ENCODE measurements at places on chromosomes 7 and 10.

DNA sequence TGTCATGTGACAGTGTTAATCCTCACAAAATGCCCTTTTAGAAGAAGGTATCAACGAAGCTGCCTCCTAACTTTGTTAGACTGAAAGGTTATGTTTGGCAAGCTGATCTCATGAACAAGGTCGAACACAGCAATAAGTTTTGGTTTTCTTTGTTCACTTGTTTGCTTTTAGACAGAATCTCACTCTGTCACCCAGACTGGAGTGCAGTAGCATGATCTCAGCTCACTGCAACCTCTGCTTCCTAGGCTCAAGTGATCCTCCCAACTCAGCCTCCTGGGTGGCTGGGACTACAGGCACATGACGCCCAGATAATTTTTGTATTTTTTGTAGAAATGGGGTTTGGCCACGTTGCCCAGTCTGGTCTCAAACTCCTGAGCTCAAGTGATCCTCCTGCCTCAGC, 1.1 kb downstream of the STRA8 start:
- no peak for DNase-seq

- DNase-seq: no peak
These were observed 5.6 kb upstream of the LRRN3 start for GRCh38 chr7:111085356-111085755.

GRCh38 chr7:23594879-23595604, 2.1 kb upstream of the CCDC126 start:
- no peak for DNase-seq

DNA sequence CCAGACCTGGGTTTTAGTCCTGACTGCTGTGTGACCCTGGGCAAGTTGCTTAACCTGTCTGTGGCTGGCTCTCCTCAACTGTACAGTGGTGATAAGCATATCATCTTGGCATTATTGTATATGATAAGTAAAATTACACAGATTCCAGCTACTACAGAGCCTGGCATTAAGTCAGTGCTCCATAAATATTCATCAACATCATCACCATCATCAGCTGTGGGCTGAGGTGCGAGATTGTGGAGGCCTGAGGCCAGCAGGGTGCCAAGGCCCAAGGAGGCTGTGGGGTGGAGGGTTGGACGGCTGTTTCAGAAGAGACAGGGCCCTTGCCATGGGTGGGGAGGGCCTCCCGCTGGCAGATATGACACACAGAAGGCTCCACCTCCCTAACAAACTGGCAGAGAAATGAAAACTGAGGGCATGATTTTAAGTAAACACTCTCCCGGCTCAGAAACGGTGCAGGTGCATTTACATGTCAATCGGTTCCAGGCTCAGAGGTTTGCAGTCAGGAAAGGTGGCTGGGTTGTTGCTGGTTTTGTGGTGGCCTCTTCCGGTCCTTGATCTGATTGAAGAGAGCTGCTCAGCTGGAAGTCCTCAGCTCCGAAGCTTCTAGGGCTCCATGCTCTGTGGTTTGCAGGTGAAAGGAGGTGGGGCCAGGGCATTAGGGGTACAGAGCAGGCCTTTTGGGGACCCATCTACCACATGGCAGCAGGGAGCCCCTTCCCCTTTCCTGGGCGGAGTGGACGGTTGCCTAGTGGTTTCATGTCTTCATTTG, 10.2 kb downstream of the CRYGN start:
- DNase-seq: no peak

DNA sequence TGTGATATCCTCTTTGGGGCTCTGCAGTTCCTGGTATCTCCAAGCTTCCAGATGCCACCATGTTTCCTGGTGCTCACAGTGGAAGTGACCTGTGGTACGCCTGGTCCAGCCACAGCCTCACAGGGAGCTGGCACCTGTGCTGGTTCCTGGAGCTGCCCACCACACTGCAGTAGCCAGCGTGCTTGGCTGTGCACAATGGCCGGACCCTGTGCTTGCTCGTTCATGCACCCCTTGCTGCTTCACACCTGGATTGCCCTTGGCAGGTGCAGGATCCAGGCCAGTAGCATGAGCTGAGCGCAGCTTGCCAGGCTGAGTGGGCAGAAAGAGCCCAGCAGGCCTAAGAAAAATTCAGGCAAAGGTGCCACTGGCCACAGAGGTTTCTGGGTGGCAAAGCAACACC, 11.4 kb upstream of the ECHDC3 start:
- DNase-seq: no peak

DNA sequence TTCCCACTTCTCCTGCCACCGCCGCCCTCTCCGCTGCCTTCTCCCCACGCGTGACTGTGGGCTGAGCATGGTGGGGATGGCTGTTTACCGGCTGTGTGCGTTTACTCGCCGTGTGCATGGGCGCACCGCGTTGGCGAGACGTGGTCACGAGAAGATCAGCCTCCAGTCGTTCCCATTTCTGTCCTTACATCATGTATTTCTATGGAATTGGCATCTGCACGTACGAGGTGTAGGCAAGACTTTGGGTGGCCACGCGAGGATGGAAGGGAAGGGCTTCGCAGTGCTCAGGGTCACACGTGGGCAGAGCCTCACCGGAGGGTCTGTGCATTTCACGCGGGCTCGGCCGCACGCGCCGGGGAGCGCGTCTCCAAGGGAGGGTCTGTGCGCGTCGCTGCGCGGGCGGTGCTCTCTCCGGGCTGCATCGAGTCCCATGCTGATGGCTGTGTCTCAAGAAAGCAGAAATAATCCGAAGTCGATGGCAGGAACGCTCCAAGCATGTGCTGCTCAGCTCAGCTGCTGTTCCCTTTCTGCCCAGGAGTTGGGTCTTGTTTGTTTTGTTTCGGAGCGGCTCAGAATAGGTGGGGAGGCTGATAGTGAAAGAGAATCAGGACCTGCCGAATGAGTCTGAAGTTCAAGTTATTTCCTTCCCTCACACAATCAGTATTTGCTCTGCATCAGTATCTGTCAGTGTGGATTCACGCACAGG, 973 bp downstream of the CAMK1D start:
- peak; percentile 71 for DNase-seq

DNA sequence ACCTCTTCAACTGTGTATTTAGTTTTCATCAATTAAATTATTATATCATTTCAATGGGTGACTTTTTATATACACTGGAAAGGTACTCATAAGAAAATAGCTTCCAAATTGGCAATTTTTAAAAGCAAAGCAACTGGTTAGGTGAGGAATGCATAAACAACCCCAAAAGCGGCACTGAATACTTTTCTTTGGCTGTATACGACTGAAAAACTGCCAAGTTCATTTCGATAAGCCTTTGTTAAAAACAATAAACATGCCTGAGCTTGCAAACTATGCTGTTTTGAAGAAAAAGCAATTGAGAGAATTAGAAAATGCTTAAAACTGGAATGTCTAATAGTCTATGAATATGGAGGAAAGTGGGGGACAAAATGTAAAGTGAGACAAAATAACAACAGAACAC, 2.9 kb downstream of the SLC16A12 start:
- no peak for DNase-seq

DNA sequence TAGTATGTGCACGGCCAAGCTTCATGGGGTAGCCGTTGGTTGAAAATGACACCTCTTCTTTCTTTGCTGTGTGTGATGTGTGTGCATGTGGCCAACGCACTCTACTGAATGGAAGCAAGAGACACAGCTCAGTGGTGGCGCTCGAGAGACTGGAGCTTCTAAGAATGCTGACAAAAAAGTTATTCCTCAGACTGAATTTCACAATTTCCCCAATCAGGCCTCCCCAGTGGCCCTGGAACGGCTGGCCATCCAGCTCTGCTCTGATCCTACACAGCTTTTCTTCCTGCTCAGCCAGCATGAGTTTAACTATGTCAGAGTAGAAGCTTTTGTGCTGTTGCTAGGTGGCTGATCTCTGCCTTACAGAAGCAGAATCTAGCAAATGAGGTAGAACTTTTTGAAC, 186.7 kb upstream of the PLXDC2 start:
- DNase-seq: no peak

- DNase-seq: no peak
These were observed 119.4 kb downstream of the VIPR2 start for GRCh38 chr7:159025161-159025779.

DNA sequence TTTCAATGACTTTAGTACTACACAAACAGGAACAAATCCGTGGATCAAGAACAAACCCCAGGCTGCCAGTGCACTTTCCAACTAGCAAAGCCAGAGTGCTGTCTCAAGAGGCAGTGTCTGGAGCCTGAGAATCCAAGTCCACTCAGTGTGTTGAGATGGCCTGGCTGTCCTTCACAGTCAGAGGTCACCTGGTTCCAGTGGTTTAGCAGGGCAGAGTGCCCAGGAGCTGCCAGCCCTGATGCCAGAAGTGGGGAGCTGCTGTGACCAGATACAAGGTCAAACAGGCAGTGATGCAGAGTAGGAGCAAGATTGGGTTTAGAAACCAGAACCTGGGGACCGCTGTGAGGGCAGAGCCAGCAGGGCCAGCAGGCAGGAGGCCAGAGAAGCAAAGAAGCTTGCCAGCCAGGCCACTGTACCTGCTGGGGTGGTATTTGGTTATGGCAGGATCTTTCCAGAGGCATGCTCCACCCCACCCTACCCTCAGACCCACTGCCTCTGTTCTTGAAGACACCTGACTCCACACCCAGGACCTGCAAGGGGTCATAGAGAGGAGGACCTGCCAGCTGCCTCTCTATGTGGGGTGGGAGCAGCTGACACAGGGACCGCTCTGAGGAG, 35.6 kb upstream of the C10orf90 start:
- DNase-seq: no peak

DNA sequence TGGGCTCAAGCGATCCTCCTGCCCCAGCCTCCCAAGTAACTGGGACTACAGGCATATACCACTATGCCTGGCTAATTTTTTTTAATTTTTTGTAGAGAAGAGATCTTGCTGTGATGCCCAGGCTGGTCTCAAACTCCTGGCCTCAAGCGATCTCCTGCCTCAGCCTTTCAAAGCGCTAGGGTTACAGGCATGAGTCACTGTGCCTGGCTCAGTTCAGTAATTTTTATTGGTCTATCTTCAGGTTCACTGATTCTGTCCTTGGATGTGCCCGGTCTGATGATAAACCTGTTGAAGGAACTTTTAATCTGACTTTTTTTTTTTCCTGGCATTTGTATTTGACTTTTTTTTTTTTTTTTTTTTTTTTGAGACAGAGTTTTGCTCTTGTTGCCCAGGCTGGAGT, 40.1 kb upstream of the STRIP2 start:
- DNase-seq: no peak

GRCh38 chr10:50554995-50555568, 68.7 kb downstream of the SGMS1 start:
- DNase-seq: no peak
